ENCODE measurements at places on chromosomes 3 and 15. TPM values are rescaled to one million over a fixed set of nuclear protein-coding genes. Genes with fewer than 3 reads are reported as not detected.

DNA sequence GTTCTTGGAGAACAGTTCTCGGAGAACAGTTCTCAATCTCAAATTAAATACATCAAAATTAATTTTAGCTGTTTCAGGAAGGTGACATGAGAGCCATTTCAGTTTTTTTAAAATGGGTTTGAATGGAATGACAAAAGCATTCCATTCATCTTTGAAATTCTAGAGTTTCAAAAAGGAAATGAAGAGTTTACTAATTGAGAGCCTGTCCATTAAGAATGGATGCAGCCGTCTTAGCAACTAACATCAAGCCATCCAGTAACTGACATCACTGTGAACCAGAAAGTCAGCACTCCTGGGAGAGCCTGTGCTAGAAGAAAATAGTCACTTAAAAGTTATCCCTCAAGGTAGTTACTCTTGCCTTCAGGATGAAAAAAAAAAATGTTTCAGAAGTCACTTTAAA lies 47.0 kb upstream of the FSTL1 start:
- DNase-seq = no peak

Gene PIERCE2
- total RNA-seq = 4.3 TPM

Gene NKTR
- total RNA-seq = 203 TPM

GRCh38 chr15:69679623-69680228 lies 227.1 kb downstream of the RPLP1 start:
- no peak for DNase-seq

DNA sequence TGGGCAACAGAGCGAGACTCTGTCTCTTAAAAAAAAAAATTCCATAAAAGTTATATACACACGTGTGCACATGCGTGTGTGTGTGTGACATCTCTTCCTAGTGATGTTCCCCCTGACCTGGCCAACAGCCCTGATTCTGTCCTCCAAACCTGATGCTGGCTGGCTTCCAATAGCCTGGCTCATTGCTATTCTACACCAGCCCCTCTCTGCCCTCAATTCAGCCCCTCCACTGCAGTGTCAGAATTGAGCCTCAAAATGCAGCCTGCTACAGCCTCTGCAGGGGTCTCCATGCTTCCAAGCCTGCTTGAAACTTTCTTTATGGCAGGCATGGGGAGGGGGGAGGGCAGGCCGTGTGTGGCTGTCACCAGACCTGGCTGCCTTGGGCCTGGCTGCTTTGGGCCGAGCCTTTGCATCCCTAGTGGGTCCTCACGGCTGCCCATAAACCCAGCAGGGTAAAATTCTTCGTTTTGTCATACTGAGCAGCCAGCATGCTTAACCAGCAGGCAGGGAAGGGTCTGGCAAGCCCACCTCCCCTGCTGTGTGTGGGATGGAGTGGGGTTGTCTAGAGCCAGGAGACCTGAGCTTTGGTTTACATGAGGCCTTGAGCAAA lies 22.7 kb upstream of the DOCK3 start:
- DNase-seq = no peak

GRCh38 chr3:21894459-21895340 lies 143.7 kb upstream of the ZNF385D start:
- DNase-seq = peak; percentile 16

GRCh38 chr15:20344601-20345400 lies 196.8 kb downstream of the GOLGA6L6 start:
- no peak for DNase-seq

Gene LRRC34
- 9.7 TPM for total RNA-seq

Gene SLC35G2
- total RNA-seq = 22.1 TPM

Gene TRIM42
- 12.5 TPM for total RNA-seq

Gene LEKR1
- 9.7 TPM for total RNA-seq

- no peak for DNase-seq
These were observed 118.6 kb upstream of the RNF7 start for GRCh38 chr3:141619450-141619849.

GRCh38 chr15:84983294-84983693 lies 1.6 kb downstream of the PDE8A start:
- no peak for DNase-seq

- DNase-seq = no peak
These were observed 17.5 kb upstream of the RAD18 start for GRCh38 chr3:8980756-8981257.

Gene PLSCR5
- not detected for total RNA-seq

DNA sequence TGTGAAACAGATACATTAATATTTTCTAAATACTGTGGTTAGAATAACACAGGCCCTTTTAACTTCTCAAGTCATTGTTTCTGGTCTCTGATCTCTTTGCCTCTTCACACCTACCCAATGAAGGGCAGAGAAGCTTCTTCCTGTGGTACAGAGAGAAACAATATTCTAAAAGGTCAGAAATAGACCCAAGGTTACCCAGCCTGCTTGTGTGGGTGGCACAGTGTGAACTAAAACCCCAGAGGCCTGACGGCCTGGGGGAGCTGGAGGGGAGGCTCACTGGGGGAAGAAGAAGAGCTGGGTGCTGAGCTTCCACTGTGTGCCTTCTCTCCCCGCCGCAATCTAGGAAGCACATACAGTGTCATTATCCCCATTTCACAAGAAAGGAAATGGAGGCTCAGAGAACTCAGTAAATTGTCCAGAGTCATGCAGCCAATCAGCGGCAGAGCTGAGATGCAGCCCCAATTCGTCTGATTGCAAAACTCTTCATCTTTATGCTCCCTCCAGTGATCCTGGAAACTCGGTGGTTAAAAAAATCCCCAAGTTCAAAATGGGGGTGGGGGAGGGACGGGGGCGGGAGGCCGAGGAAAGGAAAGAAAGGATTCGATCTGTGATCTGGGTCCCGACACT lies 64.1 kb upstream of the HEG1 start:
- peak; percentile 33 for DNase-seq

GRCh38 chr3:44363591-44363990 lies 25.0 kb downstream of the TCAIM start:
- no peak for DNase-seq

Gene FAM81A
- total RNA-seq = 5.6 TPM

- DNase-seq = no peak
These were observed 28.4 kb upstream of the SHC4 start for GRCh38 chr15:48992096-48992495.

- DNase-seq = no peak
These were observed 71.4 kb downstream of the ITGB5 start for GRCh38 chr3:124815781-124816180.

Gene ERC2
- 5.9 TPM for total RNA-seq

GRCh38 chr15:98794211-98794610 lies 145.9 kb downstream of the IGF1R start:
- DNase-seq = no peak

DNA sequence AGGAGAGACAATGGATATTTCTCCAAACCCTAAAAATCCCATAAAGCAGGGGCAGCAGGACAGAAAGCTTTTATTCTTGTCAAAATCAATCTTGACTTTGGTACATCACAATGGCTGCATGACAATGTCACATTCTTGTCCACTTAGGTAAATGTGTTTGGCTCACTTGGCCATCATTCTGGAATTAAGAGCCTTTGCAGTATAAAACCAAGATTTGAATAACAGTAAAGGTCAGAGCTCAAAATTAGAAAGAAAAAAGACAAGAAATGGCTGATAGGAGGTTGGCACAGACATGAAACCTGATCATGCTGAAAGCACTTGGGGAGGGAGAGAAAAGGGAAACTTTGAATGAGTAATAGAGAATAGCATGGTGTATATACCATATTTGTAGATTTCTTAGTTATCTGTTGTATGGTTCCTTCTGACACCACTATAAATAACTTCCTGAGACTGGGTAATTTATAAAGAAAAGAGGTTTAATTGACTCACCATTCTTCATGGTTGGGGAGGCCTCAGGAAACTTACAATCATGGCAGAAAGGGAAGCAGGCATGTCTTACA lies 158.5 kb upstream of the SGO1 start:
- no peak for DNase-seq

DNA sequence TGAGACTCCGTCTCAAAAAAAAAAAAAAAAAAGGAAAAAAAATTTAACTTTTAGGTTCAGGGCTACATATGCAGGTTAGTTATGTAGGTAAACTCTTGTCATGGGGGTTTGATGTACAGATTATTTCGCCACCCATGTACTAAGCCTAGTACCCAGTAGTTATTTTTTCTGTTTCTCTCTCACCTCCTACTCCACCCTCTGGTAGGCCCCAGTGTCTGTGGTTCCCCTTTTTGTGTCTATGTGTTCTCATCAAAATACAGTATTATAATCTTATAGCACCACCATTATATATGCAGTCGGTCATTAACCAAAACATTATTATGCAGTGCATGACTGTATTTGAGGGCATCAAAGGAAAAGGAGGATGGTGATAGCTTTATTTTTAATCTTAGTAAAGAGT lies 47.3 kb downstream of the CHP1 start:
- DNase-seq = no peak

Gene MUC4
- 4.7 TPM for total RNA-seq

Gene TMEM266
- total RNA-seq = 12.4 TPM

Gene NGLY1
- total RNA-seq = 58.2 TPM

GRCh38 chr3:153484842-153485241 lies 322.8 kb downstream of the RAP2B start:
- no peak for DNase-seq

Gene TRH
- total RNA-seq = 2.1 TPM

GRCh38 chr3:147589016-147589415 lies 179.9 kb downstream of the ZIC1 start:
- DNase-seq = no peak

- no peak for DNase-seq
These were observed 425.6 kb downstream of the CADM2 start for GRCh38 chr3:85384372-85384771.

GRCh38 chr3:103513003-103513402 lies 1078.2 kb downstream of the ZPLD1 start:
- no peak for DNase-seq

DNA sequence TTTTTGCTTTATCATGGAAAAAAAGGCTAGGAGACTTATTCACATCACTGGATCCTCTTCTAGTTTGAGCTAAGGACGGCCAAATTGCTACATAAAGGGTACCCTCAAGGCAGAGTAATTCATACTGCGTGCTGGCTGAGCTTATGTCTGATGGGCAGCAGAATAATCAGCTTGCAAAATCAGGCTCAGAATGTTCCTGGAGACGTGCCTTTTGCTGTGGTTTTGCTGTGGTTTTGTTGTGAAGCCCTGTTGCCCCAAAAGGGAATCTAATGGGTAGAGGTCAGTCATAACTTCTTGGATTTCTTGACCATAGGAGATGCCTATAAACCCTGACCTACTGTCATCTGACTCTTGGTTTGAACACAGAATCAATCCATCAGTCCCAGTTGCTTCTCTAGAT lies 189.9 kb downstream of the SOX2 start:
- DNase-seq = no peak

DNA sequence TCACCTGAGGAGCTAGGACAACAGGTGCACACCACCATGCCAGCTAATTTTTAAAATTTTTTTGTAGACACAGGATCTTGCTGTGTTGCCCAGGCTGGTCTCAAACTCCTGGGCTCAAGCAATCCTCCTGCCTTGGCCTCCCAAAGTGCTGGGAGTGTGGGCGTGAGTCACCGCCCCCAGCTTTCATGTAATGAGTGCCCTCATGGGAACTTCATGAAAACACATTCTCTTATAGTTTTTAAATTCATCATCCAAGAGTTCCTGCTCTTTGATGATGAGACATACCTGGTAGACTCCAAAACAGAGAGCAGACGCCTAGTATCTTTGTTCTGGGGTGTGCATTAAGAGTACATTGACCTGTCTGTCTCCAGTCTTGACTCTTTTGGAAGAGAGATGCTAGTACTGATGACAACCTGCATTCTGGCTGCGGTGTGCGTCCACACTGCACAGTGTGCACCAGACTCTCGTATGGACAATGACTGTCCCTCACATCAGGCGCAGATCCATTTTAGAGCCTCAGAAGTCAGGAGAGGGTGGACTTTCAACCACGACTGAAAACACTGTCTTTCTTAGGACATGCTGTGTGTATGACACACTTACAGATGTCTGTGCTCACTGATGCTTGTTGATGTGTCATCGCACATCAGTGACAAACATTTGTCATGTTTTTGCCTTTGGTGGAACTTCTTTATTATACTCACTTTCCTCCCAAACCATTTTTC lies 2.0 kb downstream of the NRROS start:
- no peak for DNase-seq

DNA sequence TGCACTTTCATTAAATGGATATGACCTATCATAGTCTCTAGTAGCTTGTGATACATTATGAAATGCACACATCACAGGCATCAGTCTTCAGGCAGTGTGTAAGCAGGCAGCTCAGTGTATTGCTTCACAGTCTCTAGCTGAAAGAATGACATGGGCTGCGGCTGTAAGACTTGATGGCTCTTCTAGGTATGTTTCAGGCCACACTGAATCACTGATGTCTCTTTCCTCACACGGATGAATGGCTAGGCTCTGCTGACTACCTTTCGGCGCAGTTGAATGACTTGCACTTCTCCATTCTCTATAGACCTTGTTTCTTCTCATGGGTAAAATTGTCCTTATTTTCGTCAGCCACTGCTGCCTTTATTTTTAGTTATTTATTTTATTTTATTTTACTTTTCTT lies 15.4 kb downstream of the APH1B start:
- no peak for DNase-seq

Gene FEZF2
- not detected for total RNA-seq

- no peak for DNase-seq
These were observed 23.1 kb upstream of the RPL39L start for GRCh38 chr3:187162265-187162953.

Gene OXTR
- 1.8 TPM for total RNA-seq

- no peak for DNase-seq
These were observed 60.5 kb downstream of the IGF2BP2 start for GRCh38 chr3:185764163-185764979.

Gene IGSF11
- 105 TPM for total RNA-seq

DNA sequence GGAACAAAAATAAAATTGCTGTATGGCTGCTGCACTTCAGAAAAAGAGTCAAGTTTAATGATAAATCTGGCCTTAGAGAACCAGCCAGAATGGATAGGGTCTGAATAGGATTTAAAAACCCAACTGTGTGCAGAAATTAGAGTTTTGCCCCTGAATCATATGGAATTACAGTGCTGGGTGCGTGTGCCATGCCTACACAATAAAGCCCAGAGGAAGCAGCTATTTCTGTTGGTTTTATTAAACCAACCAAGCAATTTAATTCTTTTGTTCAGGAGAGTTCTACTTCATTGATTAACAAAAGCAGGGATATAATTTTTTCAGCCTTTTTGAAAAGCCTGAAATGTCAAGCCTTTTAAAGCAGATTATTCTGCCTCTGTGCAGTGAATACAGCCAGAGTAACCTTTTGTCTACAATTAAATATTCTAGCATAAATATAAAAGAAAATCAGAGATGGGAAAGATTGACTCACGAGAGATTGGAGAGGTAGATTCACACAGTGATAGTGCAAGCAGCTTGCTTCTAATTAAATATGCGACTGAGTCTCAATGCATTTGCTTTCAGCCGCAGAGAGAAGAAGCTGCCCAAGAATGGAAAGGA lies 66.7 kb upstream of the DNAJC19 start:
- no peak for DNase-seq

DNA sequence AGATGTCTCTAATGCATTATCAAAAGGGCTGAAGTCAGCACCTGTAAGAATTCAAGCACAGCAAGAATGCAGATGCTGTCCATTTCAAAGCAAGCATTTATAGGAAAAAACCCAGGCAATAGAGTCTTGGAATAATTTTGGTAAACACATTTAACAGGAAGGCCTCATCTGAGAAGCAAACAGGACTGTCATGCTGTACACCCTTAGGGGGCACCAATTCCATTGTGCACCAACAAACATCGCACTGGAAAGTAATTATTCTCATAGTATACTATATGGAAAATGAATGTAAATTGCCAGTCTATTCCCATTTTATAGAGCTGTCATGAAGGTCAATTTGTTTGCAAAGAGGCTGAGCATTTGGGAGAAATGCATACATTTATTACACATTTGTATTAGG lies 247.3 kb upstream of the SUCLG2 start:
- no peak for DNase-seq
